Dermis lymphatic vessel endothelial cell (primary cell): ENCODE measurements at places on chromosomes 1 and 21. TPM values are rescaled to one million over a fixed set of nuclear protein-coding genes. Genes with fewer than 3 reads are reported as not detected.

Gene DAB1
- 0.09 TPM in 1 of 2 replicates, not detected in the other for total RNA-seq

Gene MLLT11
- total RNA-seq, result 0.43 and 0.52 TPM in 2 replicates

Gene LAMTOR2
- total RNA-seq, result 79.8 and 102 TPM in 2 replicates

Gene CALML6
- under 0.01 TPM in 1 of 2 replicates, not detected in the other for total RNA-seq

Gene ITLN2
- 0.09 TPM in 1 of 2 replicates, not detected in the other for total RNA-seq

Gene SVBP
- 21.1 and 32.9 TPM in 2 replicates for total RNA-seq

Gene TFF3
- 163 and 275 TPM in 2 replicates for total RNA-seq

Gene OR2L5
- total RNA-seq, result not detected in 2 replicates

Gene KRTAP24-1
- total RNA-seq, result not detected in 2 replicates

Gene DDAH1
- total RNA-seq, result 31.1 and 47.8 TPM in 2 replicates

Gene PTPRC
- total RNA-seq, result not detected in 2 replicates

Gene UBAP2L
- total RNA-seq, result 39.9 and 54.1 TPM in 2 replicates

Gene TRPM2
- 0.22 and 0.43 TPM in 2 replicates for total RNA-seq

Gene VWA5B1
- total RNA-seq, result not detected in 2 replicates

Gene DNALI1
- total RNA-seq, result 0.26 and 0.65 TPM in 2 replicates

Gene S100B
- total RNA-seq, result 0.22 TPM in 1 of 2 replicates, not detected in the other

Gene NUP210L
- 0.11 and 0.17 TPM in 2 replicates for total RNA-seq

Gene LIN28A
- not detected in 2 replicates for total RNA-seq

Gene SLFNL1
- total RNA-seq, result 0.17 and 0.22 TPM in 2 replicates

Gene CLEC20A
- 0.17 TPM in 1 of 2 replicates, not detected in the other for total RNA-seq

Gene COL24A1
- not detected in 2 replicates for total RNA-seq

Gene CYP4A22
- total RNA-seq, result not detected in 2 replicates

Gene FASLG
- not detected in 2 replicates for total RNA-seq

Gene OR6K3
- total RNA-seq, result not detected in 2 replicates

Gene SPSB1
- 20.7 and 59.5 TPM in 2 replicates for total RNA-seq

Gene KMO
- total RNA-seq, result not detected in 2 replicates

Gene BOLA1
- 7.4 and 7.8 TPM in 2 replicates for total RNA-seq

Gene AGMAT
- total RNA-seq, result 0.11 and 0.17 TPM in 2 replicates

Gene FNBP1L
- 32.8 and 54.7 TPM in 2 replicates for total RNA-seq

Gene PDPN
- 48.9 and 62.9 TPM in 2 replicates for total RNA-seq

Gene RHD
- 0.09 and 0.33 TPM in 2 replicates for total RNA-seq

Gene TRAPPC10
- total RNA-seq, result 20.5 and 28.0 TPM in 2 replicates

Gene ANKRD65
- total RNA-seq, result 0.11 and 0.34 TPM in 2 replicates

Gene FMO2
- total RNA-seq, result not detected in 2 replicates
